ENCODE measurements at places on chromosomes 2 and 18. TPM values are rescaled to one million over a fixed set of nuclear protein-coding genes. Genes with fewer than 3 reads are reported as not detected.
A peak's percentile ranks its signal among the peaks of the same experiment; 100 is the strongest.

Gene EGR4
- total RNA-seq, result 0.12 TPM

Gene NOP58
- 50.3 TPM for total RNA-seq

Gene CXCR4
- total RNA-seq, result not detected

- DNase-seq, result no peak
Observed at GRCh38 chr2:12207491-12207890, 461.1 kb downstream of the LPIN1 start.

DNA sequence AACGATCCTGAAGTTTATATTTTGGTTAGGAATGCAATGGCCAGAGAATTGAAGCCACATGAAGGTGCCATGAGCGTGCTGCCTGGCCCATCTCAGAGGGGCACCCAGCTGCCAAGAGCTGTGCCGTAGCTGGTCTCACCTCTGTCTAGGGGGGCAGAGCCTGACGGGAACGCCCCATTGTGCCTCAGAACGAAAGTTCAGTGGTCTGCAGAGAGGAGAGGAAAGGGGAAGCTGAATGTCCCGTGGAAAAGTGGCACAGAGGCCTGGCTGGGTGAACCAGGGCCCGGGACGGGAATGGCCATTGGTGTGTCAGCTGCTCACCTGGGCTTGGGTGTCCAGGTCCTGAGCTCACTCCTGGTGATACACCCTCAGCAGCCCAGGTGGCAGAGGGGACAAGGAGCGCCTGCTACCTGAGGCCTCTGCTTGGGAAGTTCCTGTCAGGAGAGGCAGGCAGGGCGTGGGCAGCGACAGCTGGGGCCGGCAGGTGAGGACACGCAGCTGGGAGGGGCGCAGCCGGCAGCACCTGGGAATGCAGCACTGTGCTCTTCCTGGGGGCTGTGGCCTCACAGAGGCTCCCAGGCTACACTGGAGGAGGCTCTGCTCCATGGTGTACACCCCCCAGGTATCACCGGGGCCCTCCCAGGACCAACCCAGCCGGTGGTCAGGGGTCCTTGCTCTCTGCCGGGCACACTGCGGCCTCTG, 67.3 kb downstream of the PARD6G start:
- DNase-seq, result peak; percentile 84

DNA sequence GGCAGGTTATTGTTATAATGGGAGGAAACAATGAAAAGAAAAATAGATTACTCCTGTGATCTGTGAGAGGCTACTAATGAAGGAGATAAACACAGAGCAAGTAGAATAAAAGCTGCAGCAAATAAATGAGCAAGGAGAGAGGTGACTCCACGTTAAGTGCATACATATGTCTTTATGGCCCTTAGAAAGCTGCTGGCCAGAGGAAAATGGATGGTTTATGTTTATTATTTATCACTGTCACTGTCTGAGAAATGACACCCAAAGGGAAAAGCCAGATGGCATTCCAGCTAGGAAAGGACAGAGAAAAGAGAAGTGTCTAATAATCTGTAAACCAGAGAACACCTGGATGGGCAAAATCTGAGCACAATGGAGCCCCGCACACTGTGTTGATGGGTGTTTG, 122.9 kb upstream of the DDX18 start:
- DNase-seq, result no peak

DNA sequence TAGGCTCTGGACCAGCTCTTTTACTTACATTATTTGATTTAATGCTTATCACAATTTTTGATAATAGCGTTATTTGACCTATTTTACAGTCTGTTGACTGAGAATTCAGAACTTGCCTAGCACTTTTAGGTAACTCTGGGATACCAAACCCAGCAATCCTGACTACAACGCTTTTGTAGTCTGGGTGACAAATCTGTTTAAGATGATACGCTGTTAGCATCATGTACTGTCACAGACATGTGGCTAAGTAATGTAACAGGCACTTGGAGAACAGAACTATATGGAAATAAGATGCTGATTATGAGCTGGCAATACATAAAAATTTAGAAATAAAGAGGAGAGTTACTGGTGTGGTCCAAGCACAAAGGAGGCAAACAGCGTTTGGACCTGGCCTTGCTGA, 130.6 kb downstream of the RBMS1 start:
- no peak for DNase-seq
